Stimulated activated CD4-positive, alpha-beta T cell treated with anti-CD3 and anti-CD28 coated beads, Interleukin-1b, Interleukin-23, amount 100 ng/mL, for 1 hour (primary cell): ENCODE measurements at places on chromosomes 11 and 22.

- DNase-seq = no peak
Observed at GRCh38 chr11:38791346-38791961, 2193.4 kb upstream of the RAG2 start.

GRCh38 chr11:8658321-8659057, 24.0 kb downstream of the TRIM66 start:
- no peak for DNase-seq

DNA sequence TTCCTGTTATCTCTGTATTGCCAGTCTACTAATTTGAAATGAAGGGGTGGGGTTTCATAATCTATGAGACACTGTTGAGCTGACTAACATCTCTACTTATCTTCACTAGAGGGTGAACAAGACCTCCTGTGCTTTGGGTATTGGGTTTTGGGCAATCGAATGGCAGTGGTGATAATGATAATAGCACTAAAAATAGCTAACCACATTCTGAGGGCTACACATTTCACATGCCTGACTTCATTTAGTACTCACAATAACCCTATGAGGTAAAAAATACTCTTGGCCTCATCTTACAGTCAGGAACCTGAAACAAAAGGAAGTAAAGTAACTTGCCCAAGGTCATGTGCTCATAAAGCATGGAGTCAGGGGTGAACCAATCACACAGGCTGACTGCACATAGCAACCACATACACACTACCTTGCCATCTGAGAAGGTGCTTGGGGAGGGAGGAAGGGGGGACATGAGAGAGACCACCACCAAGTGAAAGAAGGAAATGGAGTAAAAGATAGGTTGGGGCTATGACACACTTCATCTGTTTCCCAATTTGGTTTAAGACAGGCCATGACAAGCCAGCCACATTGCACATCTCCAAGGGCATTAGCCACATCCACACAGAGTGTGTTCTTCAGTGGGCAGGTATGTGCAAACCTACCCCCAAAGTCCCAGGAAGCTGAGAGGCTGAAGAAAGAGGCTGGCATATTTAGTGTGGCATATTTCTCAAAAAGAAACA, 387.6 kb upstream of the DDI1 start:
- no peak for DNase-seq

DNA sequence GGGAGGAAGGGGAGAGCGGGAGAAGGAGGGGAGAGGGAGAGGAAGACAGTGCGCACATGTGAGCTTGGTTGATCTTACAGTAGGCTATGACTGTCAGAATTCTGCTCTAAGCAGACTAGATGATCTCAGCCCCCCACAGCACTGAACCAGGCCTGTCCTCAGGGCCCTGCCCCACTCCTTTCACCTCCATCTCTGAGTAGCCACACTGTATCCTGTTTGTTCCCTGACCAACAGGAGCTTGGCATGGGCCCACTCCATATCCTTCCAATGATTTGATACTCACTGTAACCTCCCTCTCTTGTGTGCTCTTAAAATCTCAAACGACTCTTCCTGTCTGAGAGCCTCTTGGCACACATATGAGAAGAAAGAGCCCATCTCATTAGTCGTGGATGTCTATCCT, 86.1 kb upstream of the PARVA start:
- DNase-seq = no peak

DNA sequence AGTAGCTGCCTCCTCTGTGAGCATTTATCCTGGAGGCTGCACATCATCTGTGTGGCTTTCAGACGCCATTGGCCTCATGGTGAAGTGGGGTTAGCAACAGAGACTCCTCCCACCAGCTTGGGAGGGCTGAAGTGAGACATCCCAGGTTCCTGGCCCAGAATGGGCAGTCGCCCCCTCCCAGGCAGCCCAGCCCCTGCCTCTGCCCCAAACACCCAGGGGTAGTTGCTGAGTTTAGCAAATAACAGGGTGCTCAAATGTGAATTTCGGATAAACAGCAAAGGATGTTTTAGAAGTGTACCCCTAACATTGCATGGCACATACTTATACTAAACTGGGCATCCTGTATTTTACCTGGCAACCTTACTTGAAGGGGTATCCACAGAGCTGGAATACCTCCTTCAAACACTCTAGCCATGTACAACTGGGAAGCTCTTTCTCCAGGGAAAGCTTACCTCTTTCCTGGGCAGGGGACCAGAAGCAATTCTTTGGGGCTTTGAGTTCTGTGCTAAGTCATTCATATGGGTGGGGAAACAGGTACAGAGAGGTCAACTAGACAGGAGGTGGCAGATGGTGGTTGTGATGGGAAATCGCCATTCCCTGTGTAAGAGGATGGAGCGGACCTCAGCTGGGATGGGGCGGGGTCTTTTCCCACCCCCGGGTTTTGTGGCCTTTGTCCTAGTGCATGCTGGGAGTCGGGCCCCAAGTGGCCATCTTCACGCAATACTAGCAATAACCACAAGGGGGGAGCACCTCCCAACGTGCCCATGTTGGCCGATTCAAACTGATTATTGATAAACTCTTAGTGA, 19.3 kb downstream of the MTFP1 start:
- DNase-seq = peak; percentile 14

DNA sequence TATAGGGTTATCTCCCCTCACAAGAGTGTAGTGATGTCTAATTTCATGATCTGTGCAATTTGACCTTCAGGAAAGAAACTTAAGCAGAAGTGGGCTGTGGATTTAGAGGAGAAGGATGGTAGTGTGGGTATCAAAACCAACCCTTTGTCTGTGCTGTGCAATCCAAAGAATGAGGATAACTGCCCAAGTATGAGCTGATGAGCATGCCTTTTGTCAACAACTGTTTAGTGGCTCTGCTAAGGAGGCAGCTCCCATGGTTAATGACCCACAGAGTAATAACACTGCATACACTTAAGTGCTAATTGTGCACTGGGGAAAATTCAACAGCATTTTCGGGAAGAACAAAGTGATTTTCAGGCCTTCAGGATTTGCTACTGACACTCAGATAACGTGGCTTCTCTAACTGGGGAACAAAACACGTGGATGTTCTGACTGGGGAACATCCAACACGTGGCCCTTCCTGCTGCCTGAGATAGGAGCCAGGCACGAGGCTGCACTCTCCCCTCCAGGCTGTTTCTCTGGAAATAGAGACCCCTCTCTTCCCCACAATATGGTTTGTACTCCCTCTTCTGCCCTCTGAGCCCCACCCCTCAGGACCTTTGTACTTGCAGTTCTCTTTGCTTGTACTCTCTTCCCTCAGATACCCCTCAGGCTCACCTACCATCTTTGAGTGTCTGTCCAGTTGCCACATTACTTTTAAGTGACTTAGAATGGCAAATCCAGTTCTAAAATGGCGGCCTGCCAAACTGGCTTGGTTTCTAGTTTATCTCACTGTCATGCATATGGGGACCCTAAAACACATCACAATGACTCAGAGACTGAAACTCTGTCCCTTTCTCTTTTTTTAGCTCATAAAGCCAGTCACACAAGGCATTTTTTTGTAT, 234.9 kb upstream of the POU2AF2 start:
- DNase-seq = no peak

DNA sequence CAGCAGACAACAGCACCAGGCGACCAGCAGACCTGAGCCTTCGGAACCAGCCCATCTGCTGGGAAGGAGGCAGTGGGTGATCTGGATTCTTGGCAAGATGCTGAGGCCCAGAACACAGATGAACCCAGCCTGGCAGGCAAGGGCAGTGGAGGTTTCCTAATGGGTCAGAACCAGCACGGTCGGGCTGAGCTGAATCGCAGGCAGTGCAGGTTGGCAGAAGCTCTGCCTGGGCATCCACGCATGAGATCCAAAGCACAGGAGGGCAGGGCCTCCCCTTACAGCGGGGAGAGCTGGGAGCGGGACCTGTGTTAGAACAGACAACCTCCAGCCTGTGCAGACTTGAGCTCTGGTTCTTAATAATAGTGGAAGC, 47.5 kb downstream of the DSCAML1 start:
- DNase-seq = no peak

- DNase-seq = no peak
Observed at GRCh38 chr11:20031155-20032001, 128.9 kb downstream of the DBX1 start.

DNA sequence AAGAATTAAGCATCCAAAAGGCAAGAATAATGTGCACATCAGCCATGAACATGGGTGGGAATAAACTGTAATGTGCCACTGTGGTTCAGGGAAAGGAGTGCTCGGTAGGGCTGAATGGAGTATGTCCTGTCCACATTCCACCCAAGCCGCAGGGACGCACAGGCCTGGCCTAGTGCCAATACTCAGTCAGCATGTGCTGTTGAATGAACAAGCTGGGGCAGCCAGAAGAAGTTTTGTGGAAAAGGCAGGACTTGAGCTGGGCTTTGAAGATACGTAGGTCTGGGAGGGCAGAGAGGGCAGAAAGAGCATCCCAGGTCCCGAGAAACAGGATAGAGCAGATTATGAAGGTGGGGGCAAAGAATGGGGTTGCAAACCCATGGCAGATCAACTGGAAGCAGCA, 60.0 kb upstream of the PLET1 start:
- DNase-seq = no peak

- DNase-seq = no peak
Observed at GRCh38 chr22:22099194-22099486, 116.6 kb upstream of the TOP3B start.

DNA sequence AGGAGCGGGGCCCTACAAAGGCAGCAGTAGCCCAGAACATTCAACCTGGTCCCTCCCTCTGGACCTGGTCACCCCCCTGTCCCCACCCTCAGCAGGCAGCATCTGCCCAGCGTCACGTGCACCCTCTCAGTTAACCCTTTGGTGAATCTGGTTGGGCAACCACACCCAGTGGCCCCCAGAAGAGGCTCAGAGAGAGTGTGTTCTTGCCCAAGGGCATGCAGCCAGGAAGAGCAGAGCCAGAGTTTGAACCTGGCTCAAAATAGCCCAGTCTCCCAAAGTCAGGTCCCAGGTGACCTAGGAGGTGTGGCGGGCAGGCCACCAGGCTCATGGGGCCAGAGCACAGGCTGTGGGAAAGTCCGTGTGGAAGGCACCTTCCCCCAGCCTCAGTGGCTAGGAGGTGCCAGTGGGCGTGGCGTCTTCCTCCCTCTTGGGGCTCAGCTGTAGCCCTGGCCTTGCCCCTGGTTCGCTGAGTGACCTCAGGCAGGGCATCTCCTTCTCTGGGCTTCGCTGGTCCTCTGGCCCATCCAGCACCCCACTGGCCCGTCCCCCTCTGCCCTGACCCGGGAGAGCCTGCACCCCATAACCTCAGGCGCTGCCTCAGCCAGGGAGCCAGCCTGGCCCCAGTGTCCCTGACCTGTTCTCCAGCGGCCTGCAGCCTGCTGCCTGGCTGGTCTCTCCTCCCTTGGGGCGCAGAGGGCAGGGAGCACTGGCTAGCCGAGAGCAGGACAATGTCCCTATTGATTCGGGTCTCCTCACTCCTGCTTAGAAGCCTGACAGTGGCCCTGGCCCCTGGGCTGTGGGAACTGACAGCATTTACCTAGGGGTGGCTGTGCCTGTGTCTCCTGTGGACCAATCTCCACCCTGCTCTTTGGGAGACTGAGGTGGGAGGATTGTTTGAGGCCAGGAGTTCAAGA, 7.0 kb downstream of the ALDH3B1 start:
- no peak for DNase-seq

DNA sequence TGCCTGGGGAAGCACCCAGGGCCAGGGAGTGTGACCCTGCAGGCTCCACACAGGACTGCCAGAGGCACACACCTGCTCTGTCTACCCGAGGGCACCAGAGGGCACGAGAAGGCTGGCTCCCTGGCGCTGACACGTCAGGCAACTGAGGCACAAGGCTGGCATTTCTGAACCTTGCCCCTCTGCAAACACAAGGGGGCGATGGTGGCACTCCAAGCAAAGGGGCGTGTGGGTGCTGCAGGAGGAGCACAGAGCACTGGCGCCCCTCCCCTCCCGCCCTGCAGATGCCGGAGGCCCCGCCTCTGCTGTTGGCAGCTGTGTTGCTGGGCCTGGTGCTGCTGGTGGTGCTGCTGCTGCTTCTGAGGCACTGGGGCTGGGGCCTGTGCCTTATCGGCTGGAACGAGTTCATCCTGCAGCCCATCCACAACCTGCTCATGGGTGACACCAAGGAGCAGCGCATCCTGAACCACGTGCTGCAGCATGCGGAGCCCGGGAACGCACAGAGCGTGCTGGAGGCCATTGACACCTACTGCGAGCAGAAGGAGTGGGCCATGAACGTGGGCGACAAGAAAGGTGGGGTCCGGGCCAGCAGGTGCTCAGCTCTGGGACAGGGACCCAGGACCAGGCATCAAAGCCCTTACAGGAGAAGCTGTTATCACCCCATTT, 20.8 kb upstream of the TXNRD2 start:
- DNase-seq = peak; percentile 9

DNA sequence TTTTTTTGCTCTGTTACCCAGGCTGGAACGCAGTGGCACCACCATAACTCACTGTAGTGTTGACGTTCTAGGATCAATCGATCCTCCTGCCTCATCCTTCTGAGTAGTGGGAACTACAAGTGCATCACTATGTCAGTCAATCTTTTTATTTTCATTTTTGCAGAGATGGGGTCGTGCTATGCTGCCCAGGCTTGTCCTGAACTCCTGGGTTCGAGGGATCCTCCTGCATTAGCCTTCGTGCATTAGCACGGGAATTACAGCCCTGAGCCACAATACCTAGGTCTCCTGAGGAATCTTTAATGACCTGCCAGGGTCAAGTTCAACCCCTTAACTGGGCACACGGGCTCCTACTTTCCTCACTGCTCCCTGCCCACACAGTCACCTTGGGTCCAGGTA, 4.4 kb downstream of the APOL3 start:
- no peak for DNase-seq

DNA sequence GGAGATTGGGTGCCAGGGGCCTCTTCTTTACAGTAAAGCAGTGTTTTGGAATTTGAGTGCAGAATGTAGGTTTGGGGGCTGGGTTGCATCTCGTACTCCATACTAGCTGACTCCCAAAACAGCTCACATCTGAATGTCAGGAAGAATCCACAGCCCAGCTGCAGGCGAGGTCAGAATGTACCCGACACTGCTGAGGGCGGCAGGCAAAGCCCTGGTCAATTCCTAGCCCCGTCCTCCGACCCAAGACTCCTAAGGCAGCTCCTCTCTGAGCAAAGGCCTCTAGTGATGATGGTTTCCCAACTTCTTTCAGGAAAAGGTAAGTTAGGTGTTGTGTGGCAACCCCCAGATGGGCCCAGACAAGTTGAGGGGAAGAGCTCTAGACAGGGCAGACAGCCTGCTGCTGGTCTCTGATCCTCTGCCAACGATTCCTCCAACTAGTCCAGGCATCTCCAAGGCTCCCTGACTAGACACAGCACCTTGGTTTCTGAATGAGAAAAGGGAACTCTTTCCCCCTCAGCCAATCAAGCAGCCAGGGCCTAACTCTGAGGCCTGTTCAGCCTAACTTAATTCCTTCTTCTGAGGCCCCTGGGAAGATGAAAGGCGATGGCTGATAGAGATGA, 8.6 kb downstream of the LARGE2 start:
- no peak for DNase-seq

DNA sequence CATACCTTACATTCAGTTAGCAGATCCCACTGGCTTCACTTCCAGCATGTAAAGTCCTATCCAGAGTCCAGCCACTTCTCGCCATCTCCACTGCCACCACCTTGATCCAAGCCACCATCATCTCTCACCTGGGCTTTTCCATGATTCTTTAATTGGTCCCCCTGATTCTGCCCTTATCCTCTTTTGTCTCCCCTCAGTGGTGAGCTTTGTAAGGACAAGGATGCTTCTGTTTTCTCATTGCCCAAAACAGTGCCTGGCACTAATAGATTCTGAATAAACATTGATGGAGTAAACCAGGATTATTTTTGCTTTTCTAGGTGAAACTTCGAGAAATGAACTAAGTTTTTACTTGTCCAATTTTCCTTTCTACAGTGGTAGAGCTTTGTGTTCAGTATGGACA, 4.4 kb downstream of the POLA2 start:
- no peak for DNase-seq

- no peak for DNase-seq
Observed at GRCh38 chr11:111426617-111427016, 47.5 kb upstream of the POU2AF1 start.
